ENCODE measurements at places on chromosomes 11 and 22.

GRCh38 chr11:47992959-47993820, 12.8 kb downstream of the PTPRJ start:
- no peak for DNase-seq

DNA sequence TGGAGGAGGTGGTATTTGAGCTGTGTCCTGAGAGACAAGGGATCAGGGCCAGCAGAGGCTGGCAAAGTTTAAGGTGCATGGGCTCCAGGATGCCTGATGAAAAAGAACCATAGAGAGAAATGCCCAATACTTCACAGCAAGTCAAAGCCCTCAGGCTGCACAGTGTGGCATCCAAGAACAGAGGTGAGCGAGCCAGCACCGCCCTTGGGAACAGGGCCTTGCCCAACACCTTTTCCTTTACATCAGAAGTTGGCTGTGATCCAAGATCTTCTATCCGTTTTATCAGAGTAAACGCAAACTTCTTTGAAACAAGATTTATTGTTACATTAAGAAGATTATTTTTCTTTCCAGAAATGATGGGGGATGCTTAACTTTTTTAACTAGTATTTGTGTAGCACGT, 1.4 kb downstream of the B3GNT6 start:
- no peak for DNase-seq

GRCh38 chr11:129141748-129142523, 50.2 kb downstream of the ARHGAP32 start:
- DNase-seq, result no peak

DNA sequence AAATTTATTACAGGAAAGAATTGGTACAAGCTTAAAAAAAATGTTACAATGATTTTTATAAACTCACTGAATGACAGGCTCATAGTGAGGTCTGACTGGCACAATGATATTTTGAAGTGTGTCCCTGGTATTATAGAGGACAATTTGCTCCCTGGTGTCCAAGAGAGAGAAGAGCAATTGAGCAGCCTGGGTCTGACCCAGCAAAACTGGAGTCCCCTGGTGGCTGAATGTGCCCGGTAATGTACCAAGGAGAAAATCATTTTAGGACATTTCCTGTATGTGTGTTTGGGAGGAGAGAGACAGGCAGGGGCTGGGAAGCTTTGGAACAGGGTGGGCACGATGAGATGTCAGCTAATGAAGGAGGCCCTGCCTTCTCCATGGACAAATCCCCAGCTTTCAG, 125.3 kb downstream of the APOL5 start:
- no peak for DNase-seq

DNA sequence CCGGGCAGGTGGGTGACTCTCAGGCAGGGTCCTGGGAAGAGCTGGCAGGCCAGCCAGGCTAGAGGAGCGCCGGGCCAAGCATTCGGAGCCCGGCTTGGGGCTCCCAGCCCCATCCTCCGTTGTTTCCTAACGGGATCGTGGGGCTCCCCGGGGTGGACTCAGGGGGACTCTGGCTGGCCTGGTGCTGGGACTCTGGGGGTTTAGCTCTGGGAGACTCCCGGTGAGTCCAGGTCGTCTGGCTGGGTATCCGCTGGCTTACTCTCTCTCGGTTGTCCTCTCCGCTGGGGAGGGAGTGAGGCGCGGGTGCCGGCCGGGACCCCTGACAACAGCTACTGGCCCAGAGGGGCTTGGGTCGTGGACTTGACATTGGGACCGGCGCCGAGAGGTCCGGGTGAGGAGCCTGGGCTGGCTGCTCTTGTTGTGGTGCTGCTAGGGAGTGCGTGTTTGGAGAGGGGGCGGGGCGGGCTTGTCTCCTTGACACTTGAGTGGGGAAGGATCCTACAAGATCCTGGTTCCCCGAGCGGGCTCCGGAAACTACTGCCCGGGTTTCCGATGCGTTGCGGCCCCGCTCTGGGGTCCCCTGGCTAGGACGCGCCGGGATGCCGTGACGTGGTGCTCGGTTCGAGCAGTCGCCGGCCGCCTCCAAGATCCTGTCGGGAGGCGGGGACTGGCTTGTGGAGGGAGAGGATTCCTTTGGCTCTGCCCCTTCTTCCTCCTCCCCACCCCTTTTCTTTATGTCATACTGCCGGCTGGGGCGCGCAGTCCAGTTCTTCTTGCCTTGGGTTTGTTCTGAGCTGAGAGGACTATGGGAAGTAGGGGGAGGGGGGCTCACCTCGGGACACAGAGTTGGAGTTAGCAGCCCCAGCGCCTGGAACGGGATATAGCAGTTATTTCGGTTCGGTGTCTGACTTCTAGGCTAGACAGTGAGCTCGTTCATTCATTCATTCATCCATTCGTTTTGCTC, 585 bp downstream of the EMSY start:
- DNase-seq, result peak; percentile 76

GRCh38 chr11:116557282-116557681, 215.5 kb downstream of the BUD13 start:
- DNase-seq, result no peak

- no peak for DNase-seq
Measured at GRCh38 chr11:75241906-75242644, 1.5 kb downstream of the TPBGL start.

DNA sequence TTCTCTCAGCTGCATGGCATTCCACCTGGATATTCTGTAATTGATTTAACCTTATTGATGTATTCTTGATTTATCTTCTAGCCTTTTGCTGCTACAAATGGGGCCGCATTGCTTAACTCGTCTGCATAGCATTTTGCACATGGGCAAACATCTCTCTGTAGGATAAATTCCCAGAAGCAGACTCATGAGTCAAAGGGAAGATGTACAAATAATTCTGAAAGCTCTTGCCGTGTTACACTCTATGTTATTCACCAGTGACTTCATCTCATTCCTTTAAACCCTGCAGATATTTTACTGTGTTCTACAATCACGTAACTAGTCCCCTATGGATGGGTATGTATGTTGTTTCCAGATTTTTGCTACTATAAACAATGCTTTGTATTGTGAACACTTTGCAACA, 112.7 kb downstream of the SEZ6L start:
- DNase-seq, result no peak

GRCh38 chr11:126782810-126783209, 217.8 kb downstream of the KIRREL3 start:
- no peak for DNase-seq

DNA sequence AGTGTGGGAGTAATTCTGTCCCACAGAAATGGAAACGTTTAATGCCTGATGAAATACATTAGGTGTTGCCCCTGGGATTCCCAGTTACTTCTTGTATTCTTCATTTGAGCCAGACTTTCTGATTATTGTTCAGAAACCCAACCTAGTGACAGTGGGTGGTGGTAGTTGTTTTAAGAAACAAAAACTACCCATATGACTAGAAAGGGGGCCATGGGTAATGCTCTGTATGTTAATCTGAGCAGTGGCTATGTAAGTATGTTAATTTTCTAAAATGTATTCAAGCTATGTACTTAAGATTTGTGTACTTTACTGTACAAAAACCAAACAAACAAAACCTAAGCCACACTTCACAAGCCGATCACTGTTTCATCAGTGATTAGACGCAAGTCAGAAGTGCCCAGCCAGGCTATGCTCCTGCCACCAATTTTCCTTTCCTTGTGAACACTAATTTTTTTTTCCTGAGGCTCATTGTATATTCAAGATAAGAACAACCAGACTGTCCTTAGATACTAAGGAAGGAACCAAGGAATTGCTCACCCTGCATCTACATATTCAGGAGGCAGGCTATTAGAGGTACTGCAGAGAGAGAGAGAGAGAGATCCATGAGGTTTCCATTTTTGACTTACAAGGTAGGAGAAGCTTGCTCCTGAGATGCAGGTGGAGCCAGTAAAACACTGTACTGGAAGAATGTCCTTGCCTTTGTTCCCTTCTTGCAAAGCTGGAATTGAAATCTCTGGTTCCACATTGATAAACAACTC, 122.7 kb downstream of the DBX1 start:
- no peak for DNase-seq

GRCh38 chr11:45663486-45664375, 1.7 kb downstream of the CHST1 start:
- DNase-seq, result peak; percentile 40

- DNase-seq, result no peak
Measured at GRCh38 chr22:36946421-36947158, 33.2 kb downstream of the CSF2RB start.

GRCh38 chr11:30960387-30960992, 374.3 kb upstream of the MPPED2 start:
- no peak for DNase-seq

GRCh38 chr11:40230821-40231220, 1228.6 kb downstream of the LRRC4C start:
- DNase-seq, result no peak

DNA sequence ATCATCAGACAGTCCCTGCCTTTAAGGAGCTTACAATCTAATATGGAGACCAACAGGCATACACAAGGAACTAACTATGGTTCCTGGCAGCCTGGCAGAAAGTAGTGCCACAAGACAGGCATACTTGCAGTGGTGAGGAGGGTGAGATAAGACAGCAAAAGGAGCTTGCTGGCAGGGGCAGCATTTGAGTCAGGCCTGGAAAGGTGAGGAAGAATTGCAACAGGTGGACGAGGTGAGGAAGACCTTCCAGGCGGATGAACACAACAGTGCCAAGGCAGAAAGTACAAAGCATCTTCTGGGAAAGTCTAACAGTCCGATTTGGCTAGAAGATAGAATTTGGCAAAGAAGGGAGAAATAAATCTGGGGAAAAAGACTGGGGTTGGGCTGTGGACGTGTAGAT, 4.3 kb downstream of the DNAL4 start:
- no peak for DNase-seq

GRCh38 chr11:112465433-112466024, 204.9 kb upstream of the PLET1 start:
- no peak for DNase-seq

GRCh38 chr22:18971321-18971751, 35.2 kb upstream of the PRODH start:
- DNase-seq, result no peak

- no peak for DNase-seq
Measured at GRCh38 chr22:37020192-37020479, 594 bp downstream of the MPST start.

DNA sequence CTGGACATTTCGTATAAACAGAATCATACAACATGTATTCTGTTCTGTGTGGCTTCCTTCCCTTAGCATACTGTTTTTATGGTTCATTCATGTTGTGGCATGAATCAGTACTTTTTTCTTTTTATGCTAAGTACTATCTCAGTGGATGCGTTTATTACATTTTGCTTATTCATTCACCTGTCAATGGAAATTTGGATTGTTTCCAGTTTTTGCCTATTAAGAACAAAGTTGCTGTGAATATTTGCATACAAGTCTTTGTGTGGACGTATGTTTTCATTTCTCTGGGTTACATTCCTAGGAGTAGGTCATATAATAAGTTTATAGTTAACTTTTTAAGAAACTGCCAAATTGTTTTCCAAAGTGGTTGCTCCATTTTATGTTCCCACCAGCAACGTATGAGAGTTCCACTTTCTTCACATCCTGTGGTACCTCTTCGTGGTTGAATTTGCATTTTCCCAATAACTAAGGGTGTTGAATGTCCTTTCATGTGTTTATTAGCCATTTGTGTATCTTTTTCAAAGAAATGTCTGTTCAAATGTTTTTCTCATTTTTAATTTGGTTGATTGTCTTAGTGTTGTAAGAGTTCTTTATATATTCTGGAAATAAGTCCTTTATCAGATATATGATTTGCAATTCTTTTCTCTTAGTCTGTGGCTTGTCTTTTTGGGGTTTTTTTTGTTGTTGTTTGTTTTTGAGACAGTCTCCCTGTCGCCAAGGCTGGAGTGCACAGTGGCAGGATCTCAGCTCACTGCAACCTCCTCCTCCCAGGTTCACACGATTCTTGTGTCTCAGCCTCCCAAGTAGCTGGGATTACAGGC, 46.0 kb upstream of the MICAL2 start:
- DNase-seq, result no peak

- DNase-seq, result no peak
Measured at GRCh38 chr22:17634696-17635095, 3.9 kb upstream of the BCL2L13 start.

GRCh38 chr11:106785913-106786650, 232.2 kb downstream of the GUCY1A2 start:
- no peak for DNase-seq

GRCh38 chr11:19660076-19660475, 52.6 kb upstream of the NAV2 start:
- DNase-seq, result peak; percentile 69

DNA sequence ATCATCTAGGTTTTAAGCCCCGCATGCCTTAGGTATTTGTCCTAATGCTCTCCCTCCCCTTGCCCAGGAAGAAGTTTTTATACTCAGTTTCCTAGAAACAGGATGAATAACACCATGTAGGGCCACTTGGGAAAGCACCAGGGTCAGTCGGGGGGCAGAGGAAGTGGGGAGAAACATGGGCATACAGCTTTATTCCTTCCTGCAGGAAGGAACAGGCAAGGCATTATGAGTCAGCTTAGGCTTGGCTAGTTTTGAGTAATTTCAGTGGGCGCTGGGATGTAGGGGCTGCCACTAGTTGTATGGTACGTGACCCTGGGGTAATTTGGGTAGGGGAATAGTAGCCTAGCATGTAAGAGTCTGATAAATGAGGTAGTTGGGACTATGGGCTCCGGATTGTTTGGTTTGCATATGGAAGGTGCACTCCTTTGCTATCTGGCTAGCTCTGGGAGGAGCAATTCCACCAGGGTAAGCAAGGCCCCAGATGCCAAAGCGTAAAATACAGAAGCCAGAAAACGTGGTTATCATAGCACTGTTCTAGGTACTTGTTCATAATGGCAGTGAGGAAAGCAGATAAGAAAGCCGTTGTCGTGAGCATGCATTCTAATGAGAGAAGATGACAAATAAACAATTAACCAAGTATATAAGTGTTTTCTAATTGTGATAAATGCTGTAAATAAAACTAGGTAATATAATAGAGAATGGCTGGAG, 24.8 kb downstream of the ACER3 start:
- DNase-seq, result no peak

- no peak for DNase-seq
Measured at GRCh38 chr11:58134151-58134550, 8.8 kb upstream of the OR9I1 start.

DNA sequence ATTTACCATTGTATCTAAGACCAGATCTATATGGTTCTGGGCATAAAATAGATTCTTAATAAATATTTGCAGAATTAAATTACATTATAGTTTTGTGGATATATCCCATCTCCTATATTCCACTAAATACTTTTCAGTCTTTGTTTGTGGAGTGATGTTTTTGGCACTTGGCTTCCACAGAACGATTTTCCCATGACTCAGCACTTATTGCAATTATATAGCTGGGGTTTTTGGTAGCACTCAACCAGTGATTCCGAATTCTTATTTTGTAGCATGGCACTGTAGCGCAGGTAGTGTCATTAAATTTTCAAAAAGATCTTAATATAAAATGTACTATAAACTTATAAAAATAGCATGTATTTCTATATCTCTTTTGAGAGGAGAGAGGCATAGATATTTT, 221.2 kb downstream of the TRPC6 start:
- no peak for DNase-seq
